Regular cardiac myocyte (primary cell): ENCODE measurements at places on chromosomes 11 and 22. TPM values are rescaled to one million over a fixed set of nuclear protein-coding genes. Genes with fewer than 3 reads are reported as not detected.

The OR4C6 gene
- total RNA-seq = not detected in 2 replicates

The KCNE3 gene
- 0.58 and 3.4 TPM in 2 replicates for total RNA-seq

The CDK2AP2 gene
- 16.6 and 20.9 TPM in 2 replicates for total RNA-seq

The LAYN gene
- 16.9 and 30.2 TPM in 2 replicates for total RNA-seq

The KCNC1 gene
- total RNA-seq = not detected in 2 replicates

The CCDC87 gene
- 0.19 and 0.28 TPM in 2 replicates for total RNA-seq

The UPB1 gene
- 0.38 and 0.85 TPM in 2 replicates for total RNA-seq

The CDC45 gene
- 2.3 and 38.7 TPM in 2 replicates for total RNA-seq

The GPR83 gene
- under 0.01 TPM in 1 of 2 replicates, not detected in the other for total RNA-seq

The SDHAF2 gene
- 38.0 and 55.0 TPM in 2 replicates for total RNA-seq

The DCDC1 gene
- 0.19 and 0.56 TPM in 2 replicates for total RNA-seq

The PTS gene
- total RNA-seq = 57.5 and 92.2 TPM in 2 replicates

The FERMT3 gene
- 6.7 and 9.6 TPM in 2 replicates for total RNA-seq

The AMPD3 gene
- 2.7 and 16.9 TPM in 2 replicates for total RNA-seq

The TYR gene
- not detected in 2 replicates for total RNA-seq

The KRTAP5-2 gene
- not detected in 2 replicates for total RNA-seq

The UCP3 gene
- total RNA-seq = 0.38 and 0.85 TPM in 2 replicates

The NAALADL1 gene
- total RNA-seq = 16.9 and 21.4 TPM in 2 replicates

The ATM gene
- total RNA-seq = 81.3 and 136 TPM in 2 replicates

The OR51I1 gene
- 0.28 TPM in 1 of 2 replicates, not detected in the other for total RNA-seq

The OR51B4 gene
- not detected in 2 replicates for total RNA-seq

The OR52M1 gene
- not detected in 2 replicates for total RNA-seq

The SCN2B gene
- total RNA-seq = not detected in 2 replicates

The FADD gene
- total RNA-seq = 36.6 and 40.6 TPM in 2 replicates

The KRTAP5-9 gene
- total RNA-seq = not detected in 2 replicates

The CADM1 gene
- 4.6 and 28.8 TPM in 2 replicates for total RNA-seq

The TNNT3 gene
- total RNA-seq = 0.56 TPM in 1 of 2 replicates, not detected in the other
